ENCODE measurements at places on chromosomes 3 and 15.

DNA sequence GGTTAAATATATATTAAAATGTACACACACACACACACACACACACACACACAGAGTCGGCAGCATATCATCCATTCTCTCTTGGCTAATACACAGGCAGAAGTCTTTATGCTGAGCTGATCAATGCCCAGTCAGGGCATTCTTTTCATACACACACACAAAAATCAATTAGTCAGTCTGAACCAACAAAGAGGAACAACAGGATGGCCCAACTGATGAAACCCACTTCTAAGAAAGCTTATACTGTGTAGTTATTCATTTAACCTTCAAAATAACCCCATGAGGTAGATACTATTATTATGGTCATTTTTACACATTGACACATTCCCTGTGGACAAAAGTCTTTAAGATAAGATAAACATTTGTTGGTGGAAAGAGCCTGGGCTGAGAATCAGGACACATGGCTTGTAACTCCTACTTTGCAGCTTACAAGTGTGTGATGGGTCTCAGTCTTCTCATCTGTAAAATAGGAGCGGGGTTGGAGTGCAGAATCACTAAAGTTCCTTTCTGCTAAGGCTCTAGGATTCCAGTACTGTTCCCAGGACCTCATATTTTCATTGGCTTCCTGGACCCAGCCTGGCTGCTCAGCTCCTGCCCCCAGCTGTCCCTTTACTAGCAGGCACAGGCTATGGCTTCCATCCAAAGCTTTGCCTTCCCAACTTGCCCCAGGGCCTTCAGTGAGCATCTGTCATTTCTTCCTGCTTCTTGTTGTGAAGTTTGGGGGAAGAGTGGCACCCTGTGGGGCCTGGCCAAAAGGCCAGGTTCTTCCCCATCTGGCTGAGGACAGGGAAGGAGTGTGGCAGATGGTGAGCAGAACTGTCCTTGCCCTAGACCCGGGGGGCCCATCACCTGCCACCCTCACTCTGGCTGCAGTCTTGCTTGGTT, 27.2 kb upstream of the GLCE start:
- DNase-seq, result no peak

DNA sequence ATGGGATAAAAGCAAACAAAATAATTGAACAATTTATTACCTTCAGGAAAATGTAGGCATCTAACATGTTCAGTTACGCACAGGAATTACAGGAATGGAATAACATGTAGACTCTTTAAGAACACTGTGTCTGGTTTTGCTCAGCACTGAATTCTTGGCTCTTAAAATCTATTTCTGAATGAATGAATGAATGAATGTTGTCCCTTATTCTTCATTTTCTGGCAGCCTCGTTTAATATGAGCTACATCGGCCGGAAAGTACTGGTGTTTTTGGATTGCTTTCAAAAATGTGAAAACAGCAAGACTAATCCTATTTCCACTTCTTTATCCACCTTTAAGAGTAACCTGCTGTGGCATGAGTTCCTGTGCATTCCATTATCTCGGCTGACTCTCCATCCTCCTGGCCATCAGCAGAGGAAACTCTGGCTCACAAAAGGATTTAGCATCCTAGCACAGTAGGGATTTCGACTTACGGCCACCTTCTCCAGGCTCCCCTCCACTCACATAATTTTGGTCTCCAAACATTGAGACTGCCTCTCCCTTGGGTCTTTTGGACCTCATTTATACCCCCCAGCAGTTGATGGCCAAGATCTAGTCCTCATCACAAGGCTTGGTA, 145.3 kb downstream of the FOXP1 start:
- DNase-seq, result peak; percentile 27

GRCh38 chr3:161217496-161217895, 3.6 kb upstream of the NMD3 start:
- DNase-seq, result peak; percentile 19

DNA sequence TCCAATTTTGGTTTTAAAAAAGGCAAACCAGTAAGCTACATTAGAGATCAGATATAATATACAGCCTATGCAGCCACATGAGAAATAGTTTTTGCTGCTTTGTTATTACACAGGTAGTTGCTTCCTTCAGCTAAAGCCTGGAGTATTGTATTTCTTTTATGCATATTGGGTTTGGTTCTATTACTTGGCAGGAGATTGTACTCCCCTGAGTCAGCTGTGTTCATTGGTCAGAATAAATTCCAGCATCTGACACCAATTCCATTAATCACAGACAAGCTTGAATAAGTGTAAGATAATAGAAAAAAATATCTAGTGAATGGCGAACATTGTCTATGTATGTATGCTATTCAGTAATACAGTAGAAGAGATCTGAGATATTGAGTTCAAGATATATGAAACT, 26.1 kb upstream of the ZCWPW2 start:
- DNase-seq, result no peak

- DNase-seq, result no peak
Measured at GRCh38 chr3:120049881-120050539, 44.2 kb downstream of the GSK3B start.

GRCh38 chr3:102460579-102460978, 25.8 kb downstream of the ZPLD1 start:
- no peak for DNase-seq

GRCh38 chr3:160023476-160023875, 34.8 kb downstream of the IL12A start:
- no peak for DNase-seq

DNA sequence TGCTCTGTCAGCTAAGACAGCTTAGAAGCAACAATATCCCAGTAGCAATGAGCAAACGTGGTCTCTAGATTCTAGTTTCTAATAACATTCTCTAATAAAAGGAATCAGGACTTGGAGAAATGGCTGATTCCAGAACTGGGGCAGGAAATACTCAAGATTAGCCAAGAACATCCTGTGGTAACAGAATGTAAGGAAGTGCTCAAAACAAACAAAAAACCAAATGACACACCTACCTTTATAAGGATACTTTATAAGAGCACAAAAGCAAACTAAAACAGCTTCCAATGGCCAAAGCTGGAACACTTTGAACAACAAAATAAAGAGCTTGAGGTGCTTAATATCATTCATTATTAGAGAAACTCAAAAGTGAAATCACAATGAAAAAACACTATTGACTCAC, 33.1 kb upstream of the EIF5A2 start:
- DNase-seq, result no peak

Measured in mesendoderm (in vitro differentiated cells).